Activated T-cell treated with anti-CD3 and anti-CD28 coated beads, Interleukin-2, amount 50 U/mL, for 72 hours (primary cell): ENCODE measurements at places on chromosomes 5 and 9. TPM values are rescaled to one million over a fixed set of nuclear protein-coding genes. Genes with fewer than 3 reads are reported as not detected.
A peak's percentile ranks its signal among the peaks of the same experiment; 100 is the strongest.

DNA sequence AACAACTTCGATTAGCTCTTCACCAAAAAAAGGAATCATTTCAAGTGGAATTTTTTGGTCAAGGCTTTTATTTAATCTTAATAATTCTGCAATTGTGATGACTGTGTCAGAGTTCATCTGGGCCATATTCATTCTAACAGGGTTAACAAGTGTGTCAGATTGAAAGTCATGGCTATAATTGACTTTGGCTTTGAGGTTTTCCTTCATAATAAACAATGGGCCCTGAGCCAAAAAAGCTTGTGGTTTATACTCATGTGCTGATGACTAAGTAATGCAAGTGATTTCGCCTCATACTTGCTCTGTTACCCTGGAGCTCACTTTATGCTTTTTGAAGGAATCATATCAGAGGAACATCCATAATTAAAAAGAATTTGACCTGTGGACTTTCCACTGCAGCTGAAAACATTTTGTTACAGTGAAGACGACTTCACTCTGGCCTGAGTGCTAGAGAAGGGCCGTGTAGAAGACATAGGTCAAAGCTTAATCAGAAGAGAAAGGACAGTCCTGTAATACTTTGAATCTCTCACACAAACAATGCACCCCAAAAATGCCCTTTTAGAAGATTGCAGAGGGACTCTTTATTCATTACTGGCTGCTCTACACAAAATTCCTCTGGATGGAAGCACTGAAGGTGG lies 101.7 kb downstream of the GDNF start:
- peak overlapping the region; percentile 28 for H3K4me3 ChIP-seq
- peaks cover 20% of the 10 kb centered on the region for H3K4me1 ChIP-seq
- DNase-seq = peak; percentile 38

DNA sequence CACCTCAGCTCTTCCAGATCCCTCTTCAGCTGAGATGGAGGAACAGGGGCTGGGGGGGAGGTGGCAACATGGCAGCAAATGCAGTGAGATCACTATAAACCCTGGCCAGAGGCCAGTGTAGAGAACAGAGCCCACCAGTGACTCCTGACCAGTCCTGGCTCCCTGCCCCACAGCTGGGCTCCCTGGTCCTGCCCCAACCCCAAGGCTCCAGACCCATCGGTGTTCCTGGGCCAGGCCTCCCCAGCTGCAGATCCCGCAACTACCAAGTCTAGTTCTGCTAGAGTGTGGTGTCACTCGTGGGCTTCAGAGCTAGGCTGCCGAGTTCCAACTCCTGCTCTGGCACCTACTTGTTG lies 16.8 kb downstream of the AKNA start:
- no peaks in the 10 kb centered on the region for H3K27me3 ChIP-seq
- peak overlapping the region; percentile 8 for H3K4me3 ChIP-seq
- no peak for DNase-seq

- no peaks in the 10 kb centered on the region for H3K4me1 ChIP-seq
- peaks cover 49% of the 10 kb centered on the region for H3K27me3 ChIP-seq
- DNase-seq = no peak
- no peaks in the 10 kb centered on the region for H3K36me3 ChIP-seq
- H3K4me3 ChIP-seq = no peak overlapping the region
- H3K27ac ChIP-seq = no peak overlapping the region
These were observed 52.6 kb upstream of the FANCC start for GRCh38 chr9:95370064-95370463.

GRCh38 chr9:134165357-134166315 lies 1.3 kb upstream of the RNU6ATAC start:
- DNase-seq = peak; percentile 45
- no peak overlapping the region for H3K4me3 ChIP-seq
- no peaks in the 10 kb centered on the region for H3K27me3 ChIP-seq

DNA sequence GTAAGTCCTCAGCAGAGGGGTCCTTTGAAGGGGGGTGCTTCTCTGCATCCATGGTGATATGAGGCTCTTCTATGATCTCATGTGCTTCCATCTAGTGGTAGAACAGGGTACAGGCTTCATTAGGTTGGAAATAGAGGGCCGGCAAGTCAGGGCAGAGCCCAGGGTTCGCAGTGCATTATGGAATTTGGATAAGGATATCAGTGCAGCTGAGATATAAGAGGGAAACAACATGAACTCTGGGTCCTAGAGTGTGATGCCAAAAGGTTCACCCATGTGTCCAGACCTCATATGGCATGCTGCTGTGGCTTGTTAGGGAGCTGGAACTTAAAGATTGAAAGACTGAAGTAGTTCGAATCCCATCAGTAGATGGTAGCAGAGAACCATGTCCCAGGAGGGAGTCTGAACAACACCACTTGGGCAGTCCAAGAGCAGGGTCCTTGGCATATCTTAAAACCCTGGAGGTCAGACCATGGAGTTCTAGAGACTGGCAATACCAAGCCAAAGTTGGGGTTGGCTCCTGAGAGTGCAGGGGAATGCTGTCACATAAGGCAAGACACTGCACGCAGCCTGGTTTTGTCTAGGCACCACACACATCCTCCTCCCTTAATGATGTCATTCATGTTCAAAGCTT lies 2.3 kb downstream of the FAM221B start:
- no peak overlapping the region for H3K27ac ChIP-seq
- peaks cover 10% of the 10 kb centered on the region for H3K27me3 ChIP-seq
- no peaks in the 10 kb centered on the region for H3K36me3 ChIP-seq
- H3K4me1 ChIP-seq = peaks cover 41% of the 10 kb centered on the region
- no peak overlapping the region for H3K4me3 ChIP-seq

GRCh38 chr5:106525438-106525837 lies 1145.3 kb downstream of the EFNA5 start:
- no peak for DNase-seq
- no peak overlapping the region for H3K27ac ChIP-seq
- H3K4me1 ChIP-seq = no peaks in the 10 kb centered on the region

DNA sequence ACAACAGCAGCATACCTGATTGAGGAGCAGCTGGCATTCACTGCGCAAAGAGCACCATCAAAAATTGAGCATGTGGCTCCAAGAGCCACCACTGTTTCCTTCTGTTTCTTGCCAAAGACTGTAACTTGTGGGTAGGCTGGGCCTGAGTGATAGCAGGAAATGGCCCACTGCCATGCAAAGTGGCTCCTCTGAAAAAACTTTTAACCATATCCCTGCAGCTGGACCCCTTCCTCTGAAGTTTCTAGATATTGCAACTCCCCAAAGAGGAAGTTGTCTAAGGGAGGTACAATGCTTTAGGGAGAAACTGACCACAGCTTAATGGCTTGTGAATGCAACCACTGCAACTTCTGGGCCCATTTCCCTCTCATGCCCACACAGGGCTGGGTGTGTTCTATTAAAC lies 355.4 kb upstream of the PDE4D start:
- no peaks in the 10 kb centered on the region for H3K36me3 ChIP-seq
- H3K4me3 ChIP-seq = no peak overlapping the region
- no peak for DNase-seq

- H3K4me1 ChIP-seq = no peaks in the 10 kb centered on the region
- no peak overlapping the region for H3K4me3 ChIP-seq
- no peak for DNase-seq
- no peaks in the 10 kb centered on the region for H3K36me3 ChIP-seq
- H3K27ac ChIP-seq = no peak overlapping the region
These were observed 160.2 kb downstream of the DENND1A start for GRCh38 chr9:123769719-123770118.

DNA sequence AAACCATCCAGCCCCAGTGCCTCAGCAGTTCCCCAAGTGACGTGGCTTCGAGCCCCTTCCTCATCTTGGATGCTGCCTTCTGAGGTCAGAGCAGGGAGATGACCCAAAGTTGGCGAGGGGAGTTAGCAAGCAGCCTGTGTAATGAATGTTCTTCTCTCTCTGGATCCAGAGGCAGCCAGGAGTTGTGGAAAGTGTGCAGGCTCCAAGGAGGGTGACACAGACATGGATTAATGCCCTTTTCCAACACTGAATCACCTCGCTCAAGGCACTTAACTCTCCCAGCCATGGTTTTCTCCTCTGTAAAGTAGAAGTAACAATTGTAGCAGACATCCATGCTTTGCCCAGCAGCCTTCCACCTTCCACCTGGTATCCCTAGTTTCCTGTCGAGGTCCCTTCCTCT lies 64.6 kb upstream of the HAND1 start:
- H3K36me3 ChIP-seq = no peaks in the 10 kb centered on the region
- DNase-seq = no peak
- peaks cover 34% of the 10 kb centered on the region for H3K27me3 ChIP-seq
- no peaks in the 10 kb centered on the region for H3K4me1 ChIP-seq

DNA sequence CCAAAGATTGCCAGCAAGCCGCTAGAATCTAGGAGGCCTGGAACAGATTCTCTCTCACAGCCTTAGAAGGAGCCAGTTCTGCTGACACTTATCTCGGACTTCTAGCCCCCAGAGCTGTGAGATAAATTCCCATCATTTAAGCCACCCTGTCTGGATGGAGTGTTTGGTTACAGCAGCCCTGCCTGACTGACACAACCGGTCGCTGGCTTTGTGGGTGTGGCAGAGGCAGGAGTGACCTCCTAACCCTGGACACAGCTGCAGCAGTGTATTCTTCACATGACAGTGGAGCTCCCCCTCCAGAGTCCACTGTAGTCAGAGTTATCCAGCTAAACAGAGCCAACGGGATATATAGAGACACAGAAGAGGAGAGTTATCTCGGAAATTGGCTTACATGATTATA lies 21.2 kb upstream of the IL17B start:
- no peaks in the 10 kb centered on the region for H3K36me3 ChIP-seq
- H3K4me1 ChIP-seq = no peaks in the 10 kb centered on the region
- H3K27ac ChIP-seq = no peak overlapping the region
- no peaks in the 10 kb centered on the region for H3K27me3 ChIP-seq
- DNase-seq = no peak

DNA sequence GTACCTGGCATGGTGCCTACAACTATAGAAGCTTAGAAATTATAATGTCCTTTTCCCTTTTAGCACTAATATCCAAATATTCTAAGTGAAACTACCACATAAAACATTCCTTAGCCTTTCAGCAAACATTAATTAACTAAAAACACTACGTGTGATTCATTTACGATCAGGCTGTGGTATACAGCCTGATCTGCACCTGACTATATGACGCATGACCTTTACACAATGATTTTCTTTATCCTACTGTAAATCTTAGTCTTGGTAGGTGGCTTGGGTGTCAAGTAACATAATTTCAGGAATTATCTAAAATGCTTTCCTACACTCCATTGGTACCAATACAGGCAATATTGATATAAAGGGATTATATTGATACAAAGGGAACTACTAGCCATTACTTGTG lies 686.7 kb downstream of the DTWD2 start:
- H3K36me3 ChIP-seq = no peaks in the 10 kb centered on the region
- H3K4me3 ChIP-seq = no peak overlapping the region
- H3K4me1 ChIP-seq = no peaks in the 10 kb centered on the region
- no peak overlapping the region for H3K27ac ChIP-seq
- no peak for DNase-seq

The COL5A1 gene
- 0.49 TPM for total RNA-seq

The BTNL8 gene
- total RNA-seq = 1.2 TPM

The CD72 gene
- 31.9 TPM for total RNA-seq

The RAD17 gene
- 37.4 TPM for total RNA-seq
